ENCODE measurements at places on chromosomes 13 and 19.

- H3K36me3 ChIP-seq: no peaks in the 10 kb centered on the region
- no peak for DNase-seq
- peaks cover 15% of the 10 kb centered on the region for H3K4me1 ChIP-seq
- H3K4me3 ChIP-seq: no peak overlapping the region
These were observed 9.9 kb upstream of the ADGRE5 start for GRCh38 chr19:14371301-14371821.

GRCh38 chr19:4456843-4457653, 546 bp downstream of the UBXN6 start:
- peak; percentile 25 for DNase-seq
- H3K27me3 ChIP-seq: no peaks in the 10 kb centered on the region
- peak overlapping the region; percentile 90 for H3K4me3 ChIP-seq
- H3K36me3 ChIP-seq: peaks cover 2% of the 10 kb centered on the region

- no peaks in the 10 kb centered on the region for H3K4me1 ChIP-seq
- DNase-seq: no peak
- H3K27me3 ChIP-seq: no peaks in the 10 kb centered on the region
These were observed 23.7 kb upstream of the GPR18 start for GRCh38 chr13:99281811-99282263.

DNA sequence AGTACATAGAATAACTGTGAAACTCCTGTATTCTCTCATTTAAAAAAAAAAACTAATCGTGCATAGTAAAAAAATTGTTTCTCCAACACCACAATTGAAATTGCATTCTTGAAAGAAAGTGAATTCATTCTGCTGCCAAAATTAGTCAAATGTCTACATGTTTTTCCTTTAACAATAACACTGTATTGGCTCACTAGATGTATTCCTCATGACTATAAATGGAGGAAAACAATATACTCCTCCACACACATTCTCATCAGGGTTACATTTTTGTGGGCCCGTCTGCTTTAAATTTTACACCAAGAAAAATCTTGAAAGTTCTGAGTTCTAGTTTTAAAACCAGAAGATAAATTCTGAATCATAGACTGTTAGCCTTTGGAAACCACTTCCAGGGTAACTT, 233.6 kb downstream of the KLF12 start:
- DNase-seq: peak; percentile 63
- no peaks in the 10 kb centered on the region for H3K4me1 ChIP-seq
- H3K27me3 ChIP-seq: no peaks in the 10 kb centered on the region
- no peak overlapping the region for H3K27ac ChIP-seq

DNA sequence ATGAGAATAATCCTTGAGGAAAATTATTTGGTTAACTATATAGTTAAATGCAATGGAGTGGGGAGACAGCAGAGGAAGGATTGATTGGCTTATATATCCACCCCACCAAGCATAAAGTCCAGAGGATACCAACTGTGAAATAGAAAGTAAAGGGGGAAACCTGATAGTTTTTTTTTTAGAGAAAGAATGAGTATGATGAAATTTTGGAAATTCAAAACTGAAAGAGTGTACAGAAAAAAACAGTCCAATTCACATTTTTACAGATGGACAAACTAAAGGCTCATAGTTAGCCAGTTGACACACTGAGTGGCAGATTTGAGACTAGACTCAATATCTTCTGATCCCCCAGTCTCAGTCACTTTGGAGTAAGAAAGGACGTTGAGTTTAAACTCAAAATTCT, 51.1 kb downstream of the FNDC3A start:
- peaks cover 12% of the 10 kb centered on the region for H3K4me1 ChIP-seq
- no peak overlapping the region for H3K27ac ChIP-seq
- no peak overlapping the region for H3K4me3 ChIP-seq
- H3K27me3 ChIP-seq: no peaks in the 10 kb centered on the region
- H3K36me3 ChIP-seq: peaks cover 3% of the 10 kb centered on the region

DNA sequence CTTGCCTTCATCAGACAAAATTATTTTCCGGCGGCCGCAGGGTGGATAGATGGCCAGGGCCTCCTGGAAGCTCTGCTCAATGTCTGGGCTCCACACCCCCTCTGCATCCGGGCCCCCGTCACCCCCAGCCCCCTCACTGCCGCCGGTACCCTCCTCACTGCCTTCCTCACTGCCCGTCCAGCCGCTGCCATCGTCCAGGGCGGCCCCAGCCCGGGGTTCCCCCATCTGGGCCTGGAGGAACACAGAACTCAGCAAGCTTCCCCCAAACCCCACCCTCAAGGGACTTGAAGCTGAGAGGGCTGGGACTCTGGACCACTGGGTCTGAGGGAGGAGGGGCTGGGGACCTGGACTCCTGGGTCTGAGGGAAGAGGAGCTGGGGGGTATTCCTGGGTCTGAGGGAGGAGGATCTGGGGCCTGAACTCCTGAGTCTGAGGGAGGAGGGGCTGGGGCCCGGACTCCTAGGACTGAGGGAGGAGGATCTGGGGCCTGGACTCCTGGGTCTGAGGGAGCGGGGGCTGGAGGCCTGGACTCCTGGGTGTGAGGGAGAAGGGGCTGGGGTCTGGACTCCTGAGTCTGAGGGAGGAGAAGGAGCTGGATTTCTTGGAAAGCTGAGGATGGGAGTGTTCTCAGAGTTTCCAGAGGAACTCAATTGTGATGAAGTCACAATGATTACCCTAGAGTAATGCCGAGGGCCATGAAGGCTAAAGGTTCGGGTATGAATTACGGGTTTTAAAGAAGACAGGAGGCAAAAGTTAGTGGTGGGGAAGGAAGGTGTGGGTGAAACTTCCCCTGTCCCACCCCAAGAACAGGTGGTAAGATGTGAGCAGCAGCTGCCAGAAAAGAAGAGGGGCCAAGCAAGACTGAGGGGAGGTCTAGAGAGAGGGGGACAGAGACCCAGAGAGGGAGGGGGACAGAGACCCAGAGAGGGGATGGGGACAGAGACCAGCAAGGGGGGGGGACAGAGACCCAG, 2.1 kb downstream of the TEAD2 start:
- H3K4me1 ChIP-seq: peaks cover 21% of the 10 kb centered on the region
- no peak overlapping the region for H3K4me3 ChIP-seq
- no peak overlapping the region for H3K27ac ChIP-seq

DNA sequence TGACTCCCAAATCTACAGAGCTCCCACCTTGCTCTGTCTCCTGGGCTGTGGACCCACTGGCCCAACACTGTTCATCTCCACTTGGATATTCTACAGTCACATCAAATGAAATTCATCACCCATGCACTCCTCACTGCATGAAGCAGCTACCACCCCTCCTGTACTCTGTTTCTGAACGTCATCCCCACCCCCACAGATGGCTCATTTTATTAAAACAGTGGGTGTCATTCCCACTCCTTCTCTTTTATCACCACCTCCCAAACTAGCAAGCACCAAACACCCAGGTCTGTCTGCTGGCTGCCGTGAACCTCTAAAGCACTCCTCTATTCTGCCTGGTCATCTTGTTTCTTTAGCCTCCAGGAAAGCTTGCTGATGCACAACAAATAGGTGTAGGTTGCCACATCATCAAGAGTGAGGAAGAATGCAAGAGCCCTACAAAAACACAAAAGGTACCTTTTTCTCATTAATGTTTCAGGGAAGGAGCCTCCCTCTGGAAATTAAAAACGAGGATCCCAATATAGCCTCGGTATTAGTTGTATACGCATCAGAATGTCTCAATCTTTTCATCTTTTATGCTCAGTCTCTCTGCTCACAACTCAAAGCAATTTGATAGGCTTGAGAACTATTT, 91.8 kb downstream of the MIPEP start:
- no peak overlapping the region for H3K27ac ChIP-seq
- no peak for DNase-seq
- no peak overlapping the region for H3K4me3 ChIP-seq
- H3K36me3 ChIP-seq: no peaks in the 10 kb centered on the region

- H3K36me3 ChIP-seq: no peaks in the 10 kb centered on the region
- no peaks in the 10 kb centered on the region for H3K4me1 ChIP-seq
- H3K27me3 ChIP-seq: no peaks in the 10 kb centered on the region
- H3K4me3 ChIP-seq: no peak overlapping the region
- no peak for DNase-seq
These were observed 222.0 kb downstream of the ZNF536 start for GRCh38 chr19:30593975-30594745.

- DNase-seq: peak; percentile 67
- no peaks in the 10 kb centered on the region for H3K36me3 ChIP-seq
- no peak overlapping the region for H3K27ac ChIP-seq
- peaks cover 7% of the 10 kb centered on the region for H3K27me3 ChIP-seq
- H3K4me3 ChIP-seq: no peak overlapping the region
- H3K4me1 ChIP-seq: peaks cover 9% of the 10 kb centered on the region
These were observed 11.5 kb downstream of the CCDC124 start for GRCh38 chr19:17944301-17944700.

- no peak for DNase-seq
- H3K27ac ChIP-seq: no peak overlapping the region
- H3K36me3 ChIP-seq: peaks cover 20% of the 10 kb centered on the region
- no peaks in the 10 kb centered on the region for H3K27me3 ChIP-seq
- no peak overlapping the region for H3K4me3 ChIP-seq
- H3K4me1 ChIP-seq: peaks cover 18% of the 10 kb centered on the region
These were observed 5.6 kb downstream of the ARGLU1 start for GRCh38 chr13:106562301-106562700.

GRCh38 chr19:29677001-29677817, 11.9 kb downstream of the PLEKHF1 start:
- no peaks in the 10 kb centered on the region for H3K36me3 ChIP-seq
- H3K4me3 ChIP-seq: no peak overlapping the region
- no peak overlapping the region for H3K27ac ChIP-seq
- H3K27me3 ChIP-seq: no peaks in the 10 kb centered on the region
- no peaks in the 10 kb centered on the region for H3K4me1 ChIP-seq

DNA sequence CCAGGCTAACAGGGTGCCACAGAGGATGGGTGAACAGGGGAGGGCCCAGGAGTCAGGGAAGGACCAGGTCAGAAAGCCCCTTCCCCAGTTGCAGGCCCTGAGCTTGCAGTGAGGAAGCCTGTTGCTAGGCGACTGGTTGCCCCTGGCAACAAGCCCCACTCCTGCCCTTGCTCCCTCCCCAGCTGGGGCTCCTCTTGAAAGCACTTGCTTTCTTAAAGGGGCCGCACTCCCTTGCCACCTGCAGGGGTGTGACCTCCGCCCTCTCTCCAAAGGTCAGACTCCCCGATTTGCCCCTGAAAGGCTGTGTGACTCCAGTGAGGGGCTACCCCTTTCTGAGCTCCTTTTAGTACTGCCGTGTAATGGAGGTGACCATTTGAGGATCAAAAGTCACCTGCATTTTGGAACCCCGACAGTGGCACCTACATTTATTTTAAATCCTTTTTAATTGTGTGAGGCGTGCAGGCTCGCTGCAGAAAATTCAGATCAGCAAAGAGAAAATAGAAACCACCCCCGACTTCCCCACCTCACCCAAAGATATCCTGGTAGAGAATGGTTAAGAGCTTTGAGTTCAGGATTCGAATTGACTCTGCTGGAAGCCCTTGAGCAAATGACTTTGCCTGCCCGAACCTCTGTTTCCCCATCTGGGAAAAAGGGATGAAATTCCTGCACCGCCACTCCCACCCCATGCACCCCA, 4.8 kb downstream of the FCHO1 start:
- H3K4me3 ChIP-seq: no peak overlapping the region
- no peak overlapping the region for H3K27ac ChIP-seq
- peaks cover 11% of the 10 kb centered on the region for H3K4me1 ChIP-seq
- no peaks in the 10 kb centered on the region for H3K27me3 ChIP-seq

- H3K4me1 ChIP-seq: no peaks in the 10 kb centered on the region
- DNase-seq: peak; percentile 8
- H3K27ac ChIP-seq: no peak overlapping the region
- H3K36me3 ChIP-seq: no peaks in the 10 kb centered on the region
- H3K4me3 ChIP-seq: no peak overlapping the region
- no peaks in the 10 kb centered on the region for H3K27me3 ChIP-seq
These were observed 30.1 kb downstream of the SCEL start for GRCh38 chr13:77565635-77566034.

GRCh38 chr19:1080360-1081161, 13.6 kb downstream of the ARHGAP45 start:
- no peaks in the 10 kb centered on the region for H3K4me1 ChIP-seq
- DNase-seq: no peak
- no peak overlapping the region for H3K4me3 ChIP-seq

DNA sequence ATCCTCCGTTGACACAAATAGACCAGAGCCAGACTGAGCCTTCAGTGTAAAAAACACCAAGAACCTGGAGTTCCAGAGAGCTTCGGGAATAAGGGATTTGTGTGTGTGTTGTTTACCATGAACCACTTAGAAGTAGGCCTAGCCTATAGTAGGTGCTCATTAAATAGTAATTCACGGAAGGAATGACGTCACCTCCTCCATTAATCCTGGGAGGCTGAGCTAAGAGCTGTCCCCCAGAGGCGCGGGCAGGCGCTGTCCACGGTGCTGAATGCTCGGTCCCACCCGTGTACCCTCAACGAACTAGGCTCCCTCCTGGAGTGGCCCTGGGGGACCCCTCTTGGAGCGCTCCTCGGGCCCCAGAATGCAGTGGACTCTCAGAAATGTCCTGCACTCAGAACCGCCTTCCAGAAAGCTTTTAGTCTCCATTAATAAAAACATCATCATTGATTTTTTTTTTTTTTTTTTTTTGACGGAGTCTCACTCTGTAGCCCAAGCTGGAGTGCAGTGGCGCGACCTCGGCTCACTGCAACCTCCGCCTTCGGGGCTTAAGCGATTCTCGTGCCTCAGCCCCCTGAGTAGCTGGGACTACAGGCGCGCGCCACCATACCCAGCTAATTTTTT, 6.5 kb downstream of the UNC13A start:
- DNase-seq: peak; percentile 34
- H3K4me1 ChIP-seq: peaks cover 21% of the 10 kb centered on the region
- H3K4me3 ChIP-seq: no peak overlapping the region
- no peak overlapping the region for H3K27ac ChIP-seq
- H3K27me3 ChIP-seq: no peaks in the 10 kb centered on the region
- no peaks in the 10 kb centered on the region for H3K36me3 ChIP-seq

DNA sequence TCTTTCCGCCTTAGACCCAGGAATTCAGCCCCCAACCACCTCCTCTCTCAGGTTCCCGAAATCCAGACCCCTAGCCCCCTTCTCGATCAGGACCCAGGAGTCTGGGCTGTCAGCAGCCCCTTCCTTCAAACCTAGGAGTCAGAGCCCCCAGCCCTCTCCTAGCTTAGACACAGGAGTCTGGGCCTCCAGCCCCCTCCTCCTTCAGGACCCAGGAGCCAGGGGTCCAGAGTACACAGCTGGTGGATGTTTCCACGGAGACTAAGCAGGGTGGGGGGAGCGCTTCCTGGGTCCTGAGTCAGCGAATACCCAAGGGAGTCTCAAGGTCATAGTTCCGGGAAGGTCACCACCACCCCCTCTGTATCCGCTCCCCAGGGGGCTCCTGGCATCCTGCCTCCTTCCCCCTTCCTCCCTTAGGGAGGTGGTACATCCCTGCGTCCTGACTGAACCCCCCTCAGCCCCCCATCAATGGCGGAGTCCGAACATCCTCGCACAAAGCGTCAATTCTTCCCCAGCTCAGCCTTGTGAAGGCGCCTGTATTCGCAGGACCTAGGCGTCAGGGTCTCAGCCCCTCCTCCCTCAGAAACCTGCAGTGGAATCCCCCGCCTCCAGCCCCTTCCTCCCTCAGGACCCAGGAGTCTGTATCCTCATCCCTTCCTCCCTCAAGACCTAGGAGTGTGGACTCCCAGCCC, 4.6 kb downstream of the CADM4 start:
- peaks cover 22% of the 10 kb centered on the region for H3K4me1 ChIP-seq
- DNase-seq: no peak
- H3K36me3 ChIP-seq: no peaks in the 10 kb centered on the region
- no peak overlapping the region for H3K27ac ChIP-seq

- DNase-seq: no peak
- H3K36me3 ChIP-seq: no peaks in the 10 kb centered on the region
- no peaks in the 10 kb centered on the region for H3K27me3 ChIP-seq
- no peaks in the 10 kb centered on the region for H3K4me1 ChIP-seq
- H3K27ac ChIP-seq: no peak overlapping the region
- no peak overlapping the region for H3K4me3 ChIP-seq
These were observed 206.9 kb upstream of the ZNF536 start for GRCh38 chr19:30165228-30165813.

Data from astrocyte (in vitro differentiated cells and primary cell).